GM13976 (cell line): ENCODE measurements at places on chromosomes 2 and 18.
A peak's percentile ranks its signal among the peaks of the same experiment; 100 is the strongest.

- DNase-seq = no peak
Observed at GRCh38 chr18:9221661-9222060, 85.1 kb downstream of the ANKRD12 start.

DNA sequence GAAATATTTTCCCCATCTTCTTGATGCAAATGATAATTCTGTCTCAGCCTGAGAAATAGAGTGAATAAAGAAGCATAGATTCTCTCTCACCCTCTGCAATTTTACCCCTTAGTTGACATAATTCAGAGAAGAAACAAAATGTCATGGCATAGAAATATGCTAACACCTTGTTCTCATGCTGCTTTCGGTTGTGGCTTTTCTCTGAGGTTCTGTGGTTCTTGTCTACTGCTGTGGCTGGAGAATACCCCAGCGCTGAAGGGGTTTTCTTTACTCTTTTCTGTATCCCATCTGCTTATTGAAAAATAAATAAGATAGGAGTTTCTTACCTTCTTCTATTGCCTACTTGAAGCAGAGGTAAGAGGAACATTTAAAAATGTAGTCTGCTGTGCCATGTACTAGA is 15.4 kb upstream of the RAB27B start:
- DNase-seq = no peak

GRCh38 chr2:101596333-101596732 is 101.2 kb upstream of the MAP4K4 start:
- no peak for DNase-seq

DNA sequence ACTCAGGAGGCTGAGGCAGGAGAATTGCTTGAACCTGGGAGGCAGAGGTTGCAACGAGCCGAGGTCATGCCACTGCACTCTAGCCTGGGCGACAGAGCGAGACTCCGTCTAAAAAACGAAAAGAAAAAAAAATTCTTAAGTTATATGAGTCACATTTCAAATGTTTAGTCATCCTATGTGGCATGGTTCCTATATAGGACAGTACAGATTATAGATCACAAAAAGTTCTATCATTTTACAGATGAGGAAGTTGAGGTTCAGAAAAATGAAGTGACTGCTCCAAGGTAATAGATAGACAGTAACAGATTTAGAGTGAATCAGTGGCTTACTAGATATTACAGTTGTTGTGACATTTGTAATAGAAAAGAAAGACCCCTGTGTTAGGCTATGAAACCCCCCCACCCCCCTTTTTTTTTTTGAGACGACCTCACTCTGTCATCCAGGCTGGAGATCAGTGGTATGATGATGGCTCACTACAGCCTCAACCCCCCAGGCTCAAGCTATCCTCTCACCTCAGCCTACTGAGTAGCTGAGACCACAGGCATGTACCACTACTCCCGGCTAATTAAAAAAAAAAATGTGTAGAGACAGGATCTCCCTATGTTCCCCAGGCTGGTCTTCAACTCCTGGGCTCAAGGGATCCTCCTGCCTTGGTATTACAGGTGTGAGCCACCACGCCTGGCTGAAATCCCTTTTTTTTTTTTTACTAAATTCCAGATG is 22.7 kb downstream of the PTPN4 start:
- no peak for DNase-seq

GRCh38 chr2:9391961-9392720 is 31.2 kb downstream of the ITGB1BP1 start:
- no peak for DNase-seq

- peak; percentile 79 for DNase-seq
Observed at GRCh38 chr2:113157118-113157896, 16.5 kb upstream of the PSD4 start.

DNA sequence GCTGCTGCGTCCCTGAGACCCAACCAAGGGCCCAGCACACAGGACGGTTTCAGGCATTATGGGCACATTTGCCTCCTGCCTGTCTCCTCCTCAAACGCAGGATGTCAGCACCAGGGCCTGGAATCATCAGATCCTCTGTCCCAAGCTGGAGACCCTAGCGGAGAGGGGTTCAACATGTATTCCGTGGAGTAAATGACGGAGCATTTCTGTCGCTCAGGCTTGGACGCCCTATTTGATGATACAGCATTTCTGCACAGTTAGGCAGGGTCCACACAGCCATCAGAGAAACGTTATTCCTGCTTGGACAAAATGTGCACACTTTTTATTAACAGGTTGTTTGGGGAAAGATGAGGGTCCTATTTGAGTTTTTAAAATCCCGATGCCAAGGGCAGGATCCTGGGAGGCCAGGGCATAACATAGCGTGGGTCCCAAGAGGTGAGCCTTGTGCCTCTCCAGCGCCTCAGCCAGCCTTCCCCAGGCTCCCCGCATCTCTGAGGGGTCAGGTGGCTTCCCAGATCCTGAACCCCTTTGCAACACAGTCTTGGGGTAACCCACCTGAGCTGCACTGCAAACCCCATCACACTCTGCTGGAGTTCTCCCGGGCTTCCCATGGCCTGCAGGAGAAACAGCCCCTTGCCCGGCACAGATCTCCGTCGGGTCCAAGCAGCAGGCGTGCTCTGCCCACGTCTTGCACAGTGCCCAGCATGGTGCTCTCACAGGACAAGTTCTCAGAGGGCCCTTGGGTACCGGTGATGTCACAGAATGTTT is 319.7 kb upstream of the MYT1L start:
- no peak for DNase-seq

DNA sequence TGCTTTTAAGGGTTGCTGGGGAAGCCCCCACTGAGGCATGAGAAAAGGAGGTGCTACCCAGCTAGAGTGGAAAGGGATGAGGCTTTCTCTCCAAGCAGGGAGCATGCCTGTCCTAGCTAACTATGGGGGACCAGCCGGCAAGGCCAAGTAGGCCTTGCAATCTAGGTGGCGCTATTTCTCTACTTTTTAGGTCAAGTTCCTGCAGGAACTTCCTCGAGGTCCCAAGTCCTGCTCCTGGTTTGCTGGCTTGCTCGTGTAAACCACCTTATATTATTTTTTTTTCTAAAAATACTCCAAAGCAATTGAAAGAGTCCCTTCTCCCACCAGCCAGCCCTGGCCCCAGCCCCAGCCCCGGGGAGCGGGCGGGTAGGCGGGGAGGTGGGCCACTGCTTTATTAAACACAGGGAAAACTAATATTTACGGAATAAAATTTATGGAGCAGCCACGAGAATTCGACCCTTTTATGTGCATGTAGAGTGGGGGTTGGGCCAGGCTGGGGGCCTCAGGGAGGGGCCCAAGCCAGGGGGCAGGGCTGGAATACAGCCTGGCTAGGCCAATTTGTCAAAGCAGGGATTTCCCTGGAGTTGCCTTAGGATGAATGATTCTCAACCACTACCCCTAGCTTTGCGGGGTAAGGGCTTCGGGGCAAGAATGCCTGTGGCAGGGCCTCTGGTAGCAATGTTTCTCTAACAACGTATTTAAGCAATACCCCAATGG is 12.8 kb upstream of the IHH start:
- DNase-seq = peak; percentile 70

- DNase-seq = no peak
Observed at GRCh38 chr2:139165041-139165440, 384.9 kb upstream of the NXPH2 start.

- no peak for DNase-seq
Observed at GRCh38 chr2:62919041-62919440, 131.6 kb upstream of the OTX1 start.

GRCh38 chr2:165970663-165971062 is 17.1 kb upstream of the TTC21B start:
- DNase-seq = no peak

DNA sequence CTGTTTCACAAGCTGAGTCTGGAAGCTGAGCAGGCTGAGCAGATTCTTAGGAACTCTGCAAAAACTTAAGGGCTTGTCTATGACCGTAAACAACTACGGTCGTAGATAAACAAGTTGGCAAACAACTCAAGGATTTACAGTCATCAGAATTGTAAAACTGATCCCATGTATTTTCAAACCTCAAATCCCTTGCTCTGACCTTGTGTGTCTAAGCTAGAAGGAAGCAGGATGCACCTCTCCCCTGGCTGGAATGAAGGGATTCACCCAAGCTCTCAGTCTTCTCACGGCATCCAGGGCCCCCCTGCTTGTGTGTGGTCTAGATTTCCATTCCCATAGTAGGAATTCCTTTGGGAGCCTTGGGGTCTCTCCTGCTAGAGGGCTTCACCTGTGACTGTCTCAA is 12.4 kb upstream of the IL1RN start:
- no peak for DNase-seq

DNA sequence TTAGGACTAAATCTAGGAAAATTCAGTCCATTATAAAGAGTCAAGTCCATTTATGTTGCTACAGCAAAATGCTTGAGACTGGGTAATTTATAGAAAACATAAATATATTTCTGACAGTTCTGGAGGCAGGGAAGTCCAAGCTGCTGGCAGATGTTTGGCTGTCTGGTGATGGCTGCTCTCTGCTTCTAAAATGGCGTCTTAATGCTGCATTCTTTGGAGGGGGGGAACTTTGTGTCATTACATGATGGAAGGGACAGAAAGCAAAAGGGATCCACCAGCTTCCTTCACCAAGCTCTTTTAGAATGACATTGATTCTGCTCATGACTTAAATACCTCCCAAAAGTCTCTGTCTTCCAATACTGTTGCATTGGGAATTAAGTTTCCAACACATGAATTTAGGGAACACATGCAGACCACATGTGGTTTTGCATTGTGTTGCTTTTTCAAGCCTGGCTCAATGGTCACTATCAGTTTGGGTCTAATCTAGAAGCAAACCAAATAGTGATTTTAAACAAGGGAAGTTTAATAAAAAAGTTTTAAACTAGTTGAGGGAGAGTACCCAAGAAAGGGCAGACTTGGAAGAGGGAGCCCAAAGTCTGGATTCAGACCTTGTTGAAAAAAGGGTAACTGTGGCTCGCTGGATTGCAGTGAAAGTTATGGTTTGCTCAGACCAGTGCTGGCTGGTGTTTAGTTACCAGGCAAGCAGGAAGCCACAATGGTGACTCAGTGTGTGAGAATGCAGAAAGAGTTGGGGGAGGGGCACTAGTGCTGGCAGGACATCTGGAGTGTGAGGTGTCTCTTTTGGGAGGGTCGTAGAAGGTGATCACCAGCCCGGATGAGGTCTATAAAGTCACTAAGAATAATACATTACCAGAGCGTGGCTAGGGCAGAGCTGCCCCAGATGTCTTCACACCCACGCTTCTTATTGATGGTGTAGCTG is 30.8 kb downstream of the C18orf54 start:
- DNase-seq = peak; percentile 40

- peak; percentile 45 for DNase-seq
Observed at GRCh38 chr2:102301867-102302362, 9.4 kb upstream of the IL1RL1 start.

DNA sequence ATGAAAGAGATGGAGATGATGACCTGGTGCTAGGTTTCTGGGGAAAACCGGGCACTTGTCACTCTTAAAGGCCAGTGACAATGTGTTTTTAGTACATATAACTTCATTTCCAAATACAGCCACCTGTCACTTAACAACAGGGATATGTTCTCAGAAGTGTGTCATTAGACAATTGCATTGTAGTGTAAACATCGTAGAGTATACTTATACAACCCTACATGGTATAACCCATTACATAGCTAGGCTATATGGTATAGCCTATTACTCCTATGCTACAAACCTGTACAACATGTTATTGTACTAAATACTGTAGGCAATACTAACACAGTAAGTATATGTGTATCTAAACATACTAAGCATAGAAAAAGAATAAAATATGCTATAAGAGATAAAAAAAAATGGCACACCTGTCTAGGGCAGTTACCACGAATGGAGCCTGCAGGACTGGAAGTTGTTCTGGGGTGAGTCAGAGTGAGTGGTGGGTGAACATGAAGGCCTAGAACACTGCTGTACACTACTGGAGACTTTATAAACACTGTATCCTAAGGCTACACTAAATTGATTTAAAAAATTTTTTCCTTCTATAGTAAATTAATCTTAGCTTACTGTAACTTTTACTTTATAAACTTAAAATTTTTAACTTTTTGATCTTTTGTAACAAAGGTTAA is 123.2 kb downstream of the THADA start:
- DNase-seq = no peak

DNA sequence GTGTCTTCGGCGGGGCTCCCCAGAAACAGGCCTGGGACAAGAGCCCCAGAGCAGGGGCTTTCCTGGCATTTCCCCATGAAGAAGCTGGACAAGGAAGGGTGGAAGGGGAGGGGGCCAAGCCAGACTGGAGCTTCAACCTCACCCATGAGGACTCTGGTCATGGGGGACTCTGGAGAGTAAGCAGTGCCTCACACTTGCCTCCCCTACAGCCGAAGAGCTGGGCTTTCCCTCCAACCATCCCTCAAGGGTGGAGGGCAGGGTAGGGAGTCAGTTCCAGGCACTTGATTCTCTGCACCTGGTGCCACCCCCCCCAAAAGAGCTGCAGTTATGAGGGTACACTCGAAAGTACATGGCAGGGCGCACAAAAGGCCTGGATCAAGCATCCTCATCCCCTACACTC is 246.6 kb downstream of the TFCP2L1 start:
- DNase-seq = no peak

GRCh38 chr18:43642727-43643330 is 365.5 kb upstream of the SYT4 start:
- DNase-seq = no peak

GRCh38 chr2:17441055-17441771 is 77.0 kb downstream of the RAD51AP2 start:
- DNase-seq = no peak

- DNase-seq = no peak
Observed at GRCh38 chr2:59190518-59190917, 949.4 kb upstream of the FANCL start.

DNA sequence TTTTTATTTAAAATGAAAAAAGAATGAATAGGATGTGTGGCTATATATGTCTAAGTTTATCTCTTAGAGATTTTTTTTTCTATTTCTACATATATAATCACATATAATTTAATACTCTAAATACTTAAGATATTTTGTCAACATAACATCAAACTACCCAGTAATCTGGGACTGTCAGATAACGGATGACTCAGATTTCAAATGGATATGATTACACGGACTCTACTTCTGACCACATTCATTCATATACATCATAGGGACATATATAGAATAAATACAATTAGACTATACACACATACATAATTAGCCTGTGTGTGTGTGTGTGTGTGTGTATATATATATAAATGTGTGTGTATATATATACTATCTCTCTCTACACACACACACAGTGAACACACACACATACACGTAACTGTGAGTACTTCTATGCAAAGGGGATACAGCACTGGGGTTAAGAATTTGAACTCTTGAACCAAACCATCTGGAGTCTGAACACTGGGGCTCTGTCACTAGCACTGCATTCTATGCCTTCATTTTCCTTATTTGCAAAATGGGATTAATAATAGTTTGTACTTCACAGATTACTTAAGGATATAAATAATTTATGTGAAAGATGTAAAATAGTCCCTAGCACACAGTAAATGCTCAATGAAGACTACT is 59.5 kb downstream of the CHN1 start:
- DNase-seq = no peak

DNA sequence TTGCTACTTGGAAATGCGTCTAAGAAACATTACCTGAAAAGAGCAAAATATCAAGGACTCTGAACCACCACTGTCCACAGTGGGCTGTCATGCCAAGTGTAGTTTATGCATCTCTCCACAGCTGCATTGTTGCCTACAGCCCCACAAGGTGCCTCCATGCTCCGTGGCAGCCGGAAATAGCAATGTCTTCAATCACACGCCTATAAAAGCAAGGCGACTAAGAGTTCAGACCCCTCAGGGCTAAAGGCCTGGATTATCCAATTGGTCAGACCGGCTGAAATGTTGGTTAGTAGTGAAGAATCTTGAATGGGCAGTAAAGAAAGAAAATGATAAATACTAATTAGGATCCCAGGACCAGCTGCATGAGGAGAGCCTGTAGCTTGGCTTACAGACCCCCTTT is 114.0 kb upstream of the SLC35G4 start:
- no peak for DNase-seq

GRCh38 chr2:114389021-114389420 is 53.4 kb upstream of the DPP10 start:
- DNase-seq = no peak

- no peak for DNase-seq
Observed at GRCh38 chr2:20065885-20066602, 14.6 kb upstream of the LAPTM4A start.
